Stimulated activated CD8-positive, alpha-beta memory T cell treated with anti-CD3 and anti-CD28 coated beads, Interleukin-7, amount 100 ng/mL, for 48 hours (primary cell): ENCODE measurements at places on chromosomes 13 and 19.

- no peak for DNase-seq
These were observed 25.3 kb downstream of the B3GLCT start for GRCh38 chr13:31224963-31225559.

- no peak for DNase-seq
These were observed 700.7 kb downstream of the DIAPH3 start for GRCh38 chr13:59463023-59463422.

GRCh38 chr19:2747349-2747748 is 7.5 kb upstream of the SLC39A3 start:
- DNase-seq = no peak

- no peak for DNase-seq
These were observed 7.7 kb downstream of the ZNF253 start for GRCh38 chr19:19873381-19873780.

DNA sequence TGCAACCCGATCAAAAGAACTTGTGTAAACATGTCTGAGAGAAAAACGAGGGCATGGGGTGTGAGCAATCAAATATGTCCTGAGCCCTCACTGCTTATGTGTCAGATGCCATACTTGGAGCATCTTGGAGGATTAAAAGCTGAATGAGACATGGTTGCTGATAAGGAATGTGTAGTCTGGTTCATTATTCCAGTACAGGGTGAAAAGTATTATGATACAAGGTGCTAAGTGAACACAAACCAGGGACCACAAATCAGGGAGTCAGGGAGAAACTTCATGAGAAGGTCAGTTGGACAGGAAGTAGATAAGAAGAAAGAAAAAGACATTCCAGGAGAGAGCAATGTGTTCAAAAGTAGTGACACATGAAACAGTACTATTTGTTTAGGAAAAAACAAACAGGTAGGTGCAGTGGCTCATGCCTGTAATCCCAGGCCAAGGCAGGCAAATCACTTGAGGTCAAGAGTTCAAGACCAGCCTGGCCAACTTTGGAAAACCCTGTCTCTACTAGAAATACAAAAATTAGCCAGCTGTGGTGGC is 2.0 kb upstream of the RCBTB1 start:
- no peak for DNase-seq

DNA sequence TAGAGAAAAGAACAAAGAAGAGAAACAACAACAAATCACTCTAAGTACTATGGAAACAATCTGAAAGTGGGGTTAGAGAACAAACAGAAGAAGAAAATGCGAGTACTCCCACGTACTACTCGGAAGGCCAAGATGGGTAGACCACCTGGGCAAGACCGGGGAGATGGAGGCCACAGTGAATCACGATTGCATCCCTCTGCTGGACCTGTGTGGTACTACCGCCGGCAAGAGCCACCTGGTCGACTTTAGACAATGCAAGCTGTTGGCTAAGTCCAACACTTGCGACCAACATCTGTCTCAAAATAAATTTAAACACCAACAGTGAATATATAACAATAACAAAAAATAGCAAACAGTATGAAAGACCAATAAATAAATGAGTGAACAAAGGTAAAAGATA is 45.5 kb upstream of the ZNF91 start:
- DNase-seq = no peak

- DNase-seq = peak; percentile 47
These were observed 2.2 kb downstream of the FCER2 start for GRCh38 chr19:7699417-7700401.

DNA sequence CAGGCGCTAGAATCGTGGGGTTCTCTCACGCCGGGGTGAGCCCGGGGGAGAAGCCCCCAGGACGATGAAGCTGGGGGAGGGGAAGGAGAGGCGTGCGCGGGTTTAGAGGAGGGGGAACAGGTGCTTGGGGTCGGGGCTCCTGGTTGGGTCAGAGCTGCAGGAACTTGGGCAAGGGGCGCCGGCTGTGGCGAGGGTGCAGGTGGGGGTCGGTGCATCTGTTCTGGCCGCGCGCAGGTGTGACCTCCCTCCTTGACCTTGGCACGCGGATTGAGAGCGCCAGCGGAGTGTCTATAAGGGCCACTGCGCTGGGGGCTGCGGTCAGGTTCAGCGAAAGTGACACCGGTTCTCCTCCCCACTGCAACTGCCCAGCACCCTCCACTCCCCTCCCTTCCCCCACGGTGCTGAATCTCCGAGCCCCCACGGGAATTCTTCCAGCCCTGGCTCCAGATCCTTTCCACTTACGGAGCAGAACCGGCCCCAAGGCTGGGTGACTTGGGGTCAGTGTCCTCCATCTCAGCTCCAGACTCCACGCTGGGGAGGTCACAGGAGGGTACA is 618 bp downstream of the TMEM38A start:
- DNase-seq = no peak

DNA sequence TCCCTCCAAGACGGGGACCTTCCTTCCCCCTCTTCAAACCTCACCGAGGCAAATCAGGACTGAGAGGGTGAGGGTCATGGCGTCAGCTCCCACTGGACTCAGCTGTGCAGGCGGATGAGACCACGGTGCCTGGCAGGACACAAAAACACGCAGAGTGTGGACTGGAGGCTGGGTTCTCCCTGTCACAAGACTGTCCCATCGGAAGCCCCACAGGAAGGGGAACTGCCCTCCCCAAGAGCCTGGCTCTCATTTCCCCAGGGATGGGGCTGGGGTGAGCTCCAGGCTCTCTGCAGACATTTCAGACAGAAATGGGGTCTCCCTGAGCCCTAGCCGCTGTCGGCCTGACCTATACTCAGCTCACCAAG is at the start of gene LILRB5:
Gene LILRB5, minus strand, starts transcription at position 158 of the 365 bp plus-strand sequence. Its CDS starts 80 bp downstream, at position 78.
- DNase-seq = no peak

- DNase-seq = no peak
These were observed 18.7 kb upstream of the QTRT1 start for GRCh38 chr19:10682397-10683063.

DNA sequence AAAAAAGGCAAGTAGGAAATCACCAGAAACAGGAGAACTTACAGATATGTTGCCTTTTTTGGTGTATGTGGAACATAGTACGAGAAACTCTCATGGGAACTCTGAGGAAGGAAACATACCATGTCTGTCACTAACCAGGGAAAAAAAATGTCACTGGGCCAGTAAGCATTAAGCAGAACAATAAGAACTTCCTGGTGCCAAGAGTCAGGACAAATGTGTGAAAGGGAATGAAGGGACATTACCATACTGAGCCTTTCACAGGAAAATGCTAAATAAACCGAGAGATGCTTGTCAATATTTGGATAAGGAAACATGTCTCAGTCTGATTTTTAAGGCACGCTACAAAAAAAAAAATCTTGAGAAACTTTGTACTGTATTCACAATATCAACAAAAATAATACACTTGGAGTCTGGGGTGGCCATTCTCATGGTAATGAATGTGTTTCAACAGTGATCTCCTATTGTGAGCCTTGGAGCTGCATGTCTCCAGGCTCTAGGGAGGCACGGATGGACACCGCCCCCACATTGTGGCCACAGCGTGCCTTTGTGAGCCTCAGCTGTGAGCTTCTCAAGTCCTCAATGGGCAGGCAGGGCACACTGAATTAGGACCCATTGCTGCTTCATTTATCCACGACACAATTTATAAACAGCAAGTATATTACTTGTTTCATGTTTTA is 113.0 kb upstream of the ARGLU1 start:
- no peak for DNase-seq

- no peak for DNase-seq
These were observed 17.4 kb upstream of the ATXN8OS start for GRCh38 chr13:70090036-70090723.

GRCh38 chr19:14177496-14178074 is 28.4 kb downstream of the ADGRL1 start:
- no peak for DNase-seq

DNA sequence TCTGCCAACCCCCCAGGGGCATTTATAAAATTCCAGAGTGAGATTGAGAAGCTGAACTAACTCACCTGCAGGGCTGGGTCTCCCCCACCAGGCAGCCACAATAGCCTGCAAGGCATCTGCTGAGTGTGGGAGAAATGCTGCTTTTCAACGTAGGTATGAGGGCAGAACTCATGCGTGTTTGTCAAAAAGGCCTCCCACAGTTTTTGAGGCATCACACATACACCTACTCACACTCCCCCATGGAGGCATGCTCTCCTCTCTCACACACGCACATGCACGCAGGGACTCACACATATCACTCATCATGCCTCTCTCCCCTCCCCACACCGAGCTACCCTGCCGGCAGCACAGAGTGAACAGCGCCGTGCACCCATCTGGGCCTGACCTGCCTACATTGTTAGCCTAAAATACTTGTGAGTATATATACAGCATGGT is 390.5 kb downstream of the FGF9 start:
- peak; percentile 32 for DNase-seq

DNA sequence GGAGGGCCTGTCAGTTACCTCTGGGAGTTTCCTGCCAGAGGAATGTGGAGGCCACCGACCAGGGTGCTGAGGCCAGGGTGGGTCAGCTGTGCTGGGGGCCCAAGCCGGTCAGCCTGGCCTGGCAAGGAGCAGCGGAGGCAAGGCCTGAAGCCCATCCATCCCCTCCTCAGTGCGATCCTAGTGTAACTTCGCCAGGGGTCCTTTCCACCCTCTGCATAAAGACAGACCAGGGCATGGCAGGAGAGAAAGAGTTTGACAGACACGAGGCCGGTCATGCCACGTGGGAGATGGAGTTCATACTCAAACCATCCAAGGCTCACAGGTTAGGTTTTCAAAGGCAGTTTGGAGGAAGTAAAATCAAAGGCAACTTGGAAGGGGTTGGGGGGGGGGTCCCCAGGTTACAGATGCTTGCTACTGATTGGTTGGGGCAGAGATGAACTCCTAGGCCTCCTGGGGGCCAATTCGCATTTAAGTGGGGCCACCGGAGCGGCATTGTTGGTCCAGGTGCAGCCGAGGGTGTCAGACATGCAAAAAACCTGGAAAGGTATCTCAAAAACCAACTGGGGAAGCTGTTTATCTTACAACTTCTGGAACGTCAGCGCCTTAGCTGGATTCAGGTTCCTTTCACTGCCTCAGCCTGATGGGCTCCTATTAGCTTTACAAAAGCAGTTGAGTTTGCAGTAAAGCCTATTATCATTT is 36.8 kb upstream of the DPRX start:
- no peak for DNase-seq

- DNase-seq = no peak
These were observed 739 bp upstream of the ILF3 start for GRCh38 chr19:10653482-10653731.

DNA sequence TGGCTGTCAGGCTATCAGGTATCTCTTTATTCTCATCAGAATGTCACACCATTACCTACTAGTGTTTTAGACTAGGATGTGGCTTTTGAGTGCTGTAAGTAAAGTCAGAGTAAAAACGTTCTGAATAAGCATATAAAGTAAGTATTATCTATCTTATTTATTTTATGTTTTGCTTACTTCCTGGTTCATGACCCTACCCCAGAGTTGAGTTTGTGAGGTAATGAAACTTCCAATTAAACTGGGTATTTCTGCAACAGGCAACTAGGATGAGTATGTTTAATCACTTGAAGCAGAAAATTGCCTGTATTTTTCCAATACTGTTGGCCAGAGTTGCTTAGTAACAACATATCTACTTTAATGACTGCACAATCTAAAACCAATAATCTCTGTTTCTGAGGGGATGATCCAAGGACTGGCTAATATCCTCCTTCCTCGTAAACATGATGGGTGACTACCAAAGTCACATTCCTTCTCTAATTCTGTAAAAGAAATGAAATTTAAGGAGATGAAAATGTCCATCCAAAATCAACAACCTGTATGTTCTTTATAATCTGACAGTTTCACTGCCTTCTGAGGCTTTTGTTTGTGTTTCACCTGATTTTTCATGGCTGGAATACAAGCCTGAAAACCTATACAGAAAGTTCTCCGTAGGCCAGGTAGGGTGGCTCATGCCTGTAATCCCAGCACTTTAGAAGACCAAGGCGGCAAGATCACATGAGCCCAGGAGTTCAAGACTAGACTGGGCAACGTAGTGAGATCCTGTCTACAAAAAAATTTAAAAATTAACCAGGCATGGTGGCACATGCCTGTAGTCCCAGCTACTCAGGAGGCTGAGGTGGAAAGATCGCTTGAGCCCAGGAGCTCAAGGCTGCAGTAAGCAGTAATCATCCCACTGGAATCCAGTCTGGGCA is 83.1 kb downstream of the ABCC4 start:
- no peak for DNase-seq

GRCh38 chr13:36352350-36352749 is 6.2 kb upstream of the SPART start:
- no peak for DNase-seq

- no peak for DNase-seq
These were observed 18.2 kb upstream of the ZNF14 start for GRCh38 chr19:19750842-19751790.

DNA sequence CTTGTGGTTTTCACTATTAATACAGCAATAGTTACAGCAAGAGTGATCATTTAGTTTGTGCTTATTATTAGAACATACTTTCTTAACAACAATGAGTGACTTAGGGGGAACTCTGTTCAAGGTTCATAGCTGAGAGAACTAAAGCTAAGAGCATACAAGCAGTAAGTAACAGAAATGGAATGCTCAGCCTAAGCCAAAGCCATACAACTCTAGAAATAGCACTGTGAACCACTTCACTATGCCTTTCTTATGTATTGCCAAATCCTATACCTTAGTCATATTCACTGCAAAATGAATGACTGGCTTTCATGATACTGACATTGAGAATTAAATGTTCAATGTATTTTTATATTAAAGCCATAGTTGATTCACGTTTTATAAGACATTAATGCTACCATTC is 599.7 kb upstream of the SLITRK1 start:
- DNase-seq = no peak

GRCh38 chr13:30156826-30157615 is 150.3 kb downstream of the KATNAL1 start:
- no peak for DNase-seq

GRCh38 chr13:73335210-73335609 is 276.4 kb downstream of the KLF5 start:
- DNase-seq = no peak

DNA sequence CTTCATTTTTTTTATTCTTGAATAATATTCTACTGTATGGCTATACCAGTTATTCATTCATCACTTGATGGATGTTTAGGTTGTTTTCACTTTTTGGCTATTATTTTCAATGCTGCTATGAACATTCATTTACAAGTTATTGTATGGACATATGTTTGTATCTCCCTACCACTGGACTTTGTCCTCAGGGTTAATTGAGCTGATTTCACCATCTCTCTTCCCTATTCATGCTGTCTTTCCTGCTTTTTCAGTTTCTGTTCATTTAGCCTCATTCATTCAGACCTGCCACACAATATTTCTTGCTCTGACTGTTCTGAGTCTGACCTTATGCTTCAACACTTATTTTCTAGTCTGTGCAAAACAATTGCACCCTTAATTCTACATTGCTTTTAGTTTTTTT is 12.3 kb upstream of the C1QTNF9B start:
- DNase-seq = no peak

GRCh38 chr13:73781384-73781783 is 352.8 kb downstream of the KLF12 start:
- no peak for DNase-seq

- DNase-seq = no peak
These were observed 18.8 kb upstream of the WASF3 start for GRCh38 chr13:26538363-26539317.

DNA sequence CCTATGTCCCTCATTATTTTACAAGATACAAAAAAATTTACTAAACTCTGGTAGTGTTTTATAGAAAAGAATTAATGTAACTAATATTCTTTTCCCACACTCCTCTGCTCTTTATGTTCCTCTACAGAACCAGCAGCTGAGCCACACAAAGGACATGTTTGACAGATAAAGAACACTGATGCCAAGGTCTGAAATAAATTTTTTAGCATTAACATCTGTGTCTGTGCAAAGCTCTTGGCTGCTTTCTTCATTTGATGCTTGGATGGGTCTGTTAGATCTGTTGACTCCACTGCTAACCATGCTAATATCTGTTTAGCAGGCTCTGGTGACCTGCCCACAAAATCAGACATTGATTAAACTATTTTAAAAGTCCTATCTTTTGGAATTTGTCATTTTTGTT is 2363.8 kb downstream of the PCDH9 start:
- no peak for DNase-seq
